MG63 (cell line): ENCODE measurements at places on chromosomes 2 and 18. TPM values are rescaled to one million over a fixed set of nuclear protein-coding genes. Genes with fewer than 3 reads are reported as not detected.

DNA sequence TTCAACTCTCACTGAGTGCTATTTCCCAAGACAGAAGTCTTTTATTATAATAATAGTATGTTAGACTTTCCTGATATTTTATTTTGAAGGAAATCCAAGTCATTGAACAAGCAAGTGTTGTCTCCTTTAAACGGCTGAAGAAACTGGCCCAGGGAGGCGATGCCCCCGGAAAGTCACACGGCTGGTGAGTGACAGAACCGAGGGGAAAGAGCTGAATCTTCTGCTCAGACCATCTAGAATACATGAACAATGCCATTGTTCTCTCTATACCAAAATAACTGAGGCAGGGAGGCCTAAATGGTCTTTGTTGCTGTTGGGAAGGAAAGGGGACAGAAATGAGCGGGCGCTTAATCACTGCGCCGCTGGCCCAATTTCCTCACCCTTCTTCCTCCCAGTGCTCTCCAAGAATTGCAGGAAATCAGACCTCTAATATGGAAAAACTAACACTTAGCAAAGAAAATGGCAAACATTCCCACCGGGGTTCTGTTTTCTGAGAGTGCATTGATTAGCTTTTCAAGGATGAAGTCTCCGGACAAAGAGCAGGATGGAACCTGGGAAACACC, 101.5 kb downstream of the KLF7 start:
- DNase-seq: no peak

- no peak for DNase-seq
Measured at GRCh38 chr2:73964223-73964622, 20.5 kb upstream of the TET3 start.

DNA sequence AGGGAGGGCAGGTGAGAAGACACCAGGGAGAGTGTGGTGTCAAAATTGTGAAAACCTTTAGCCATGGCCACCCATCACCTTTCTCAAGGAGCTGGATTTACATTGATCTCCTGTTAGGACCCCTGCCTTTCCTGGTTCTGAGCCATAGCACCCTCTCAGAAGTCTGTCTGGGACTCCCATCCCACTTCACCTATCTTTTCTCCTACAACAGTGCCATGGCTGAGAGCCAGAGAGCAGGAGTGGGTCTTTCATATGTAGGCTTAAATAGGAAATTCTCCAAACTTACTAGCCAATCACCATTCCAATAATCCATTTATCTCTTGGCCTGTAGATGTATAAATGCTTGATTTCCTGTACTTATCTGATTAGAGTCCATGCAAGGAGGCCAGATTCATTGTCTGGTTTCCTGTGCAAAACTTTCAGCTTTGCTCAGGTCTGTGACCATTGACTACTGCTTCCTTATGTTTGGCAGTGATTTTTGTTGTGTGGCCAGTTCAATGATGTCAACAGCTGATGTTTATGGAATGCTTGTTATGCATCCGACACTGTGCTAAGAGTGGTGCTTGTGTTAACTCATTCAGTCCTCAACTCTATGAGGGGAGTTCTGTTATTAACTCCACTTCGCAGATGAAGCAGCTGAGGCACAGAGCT, 57.6 kb upstream of the IGFBP5 start:
- DNase-seq: no peak

The DNAJC5G gene
- total RNA-seq: not detected in 2 replicates

The PTPRN gene
- not detected in 2 replicates for total RNA-seq

DNA sequence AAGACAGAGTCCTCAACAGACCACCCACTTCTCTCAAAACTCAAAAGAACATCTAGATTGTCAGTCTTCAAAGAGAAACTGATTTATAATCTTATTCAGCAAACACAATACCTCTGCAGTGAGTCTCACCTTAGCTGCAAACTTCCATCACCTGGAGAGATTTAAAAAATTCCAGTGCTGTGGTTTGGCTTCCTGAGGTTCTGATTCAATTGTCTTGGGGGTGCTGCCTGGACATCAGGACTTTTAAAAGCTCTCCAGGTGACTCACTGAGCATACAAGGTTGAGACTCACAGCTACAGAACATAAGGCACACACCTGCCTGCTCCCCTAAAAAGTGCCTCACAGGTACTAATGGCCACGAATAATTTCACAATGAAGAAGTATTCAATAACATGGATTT, 40.3 kb downstream of the RNF152 start:
- no peak for DNase-seq
